ENCODE measurements at places on chromosomes 13 and 19. TPM values are rescaled to one million over a fixed set of nuclear protein-coding genes. Genes with fewer than 3 reads are reported as not detected.

IZUMO2 gene
- total RNA-seq: not detected

DOCK6 gene
- 4.1 TPM for total RNA-seq

IZUMO1 gene
- not detected for total RNA-seq

PRR19 gene
- total RNA-seq: 2.0 TPM

TMPRSS9 gene
- 0.41 TPM for total RNA-seq

ZNF880 gene
- 158 TPM for total RNA-seq

ERCC5 gene
- 55.8 TPM for total RNA-seq

RASA3 gene
- total RNA-seq: 12.6 TPM

LILRA1 gene
- total RNA-seq: not detected

HPN gene
- total RNA-seq: not detected

CGB8 gene
- not detected for total RNA-seq

C19orf67 gene
- not detected for total RNA-seq

CYP2A6 gene
- not detected for total RNA-seq

SRRM5 gene
- not detected for total RNA-seq

METTL21C gene
- total RNA-seq: 0.41 TPM

ZNF264 gene
- total RNA-seq: 23.6 TPM

RLN3 gene
- not detected for total RNA-seq

ZNF723 gene
- total RNA-seq: not detected

PABPC3 gene
- 0.41 TPM for total RNA-seq

CCDC124 gene
- total RNA-seq: 15.5 TPM

FGF22 gene
- total RNA-seq: under 0.01 TPM

ZNF878 gene
- total RNA-seq: 0.41 TPM

LGALS14 gene
- not detected for total RNA-seq

All from frontal cortex (tissue), 4 donors.